Foreskin melanocyte (primary cell): ENCODE measurements at places on chromosomes 3 and 15.

GRCh38 chr15:72724028-72724427, 38.0 kb downstream of the BBS4 start:
- no peak for DNase-seq

DNA sequence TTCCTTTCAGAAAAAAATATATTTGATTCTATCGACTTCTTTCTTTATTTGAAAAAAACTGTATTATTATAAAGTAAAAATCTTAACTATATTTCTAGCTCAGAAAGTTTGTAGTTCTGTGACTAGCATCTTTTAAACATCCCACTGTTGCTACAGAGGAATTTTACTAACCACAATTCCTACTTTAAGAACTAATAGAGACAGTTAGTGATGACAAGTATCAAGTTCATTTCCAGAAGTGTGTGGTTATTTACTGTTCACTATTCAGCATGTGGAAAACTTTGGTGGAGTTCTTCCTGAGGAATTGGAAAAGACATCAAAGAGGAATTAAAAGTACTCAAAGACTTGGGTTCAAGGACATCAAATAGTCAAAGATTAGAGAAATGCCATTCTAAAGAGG, 524.1 kb upstream of the CBLB start:
- no peak for DNase-seq

GRCh38 chr3:59660376-59660775, 610.6 kb upstream of the CFAP20DC start:
- DNase-seq = no peak

DNA sequence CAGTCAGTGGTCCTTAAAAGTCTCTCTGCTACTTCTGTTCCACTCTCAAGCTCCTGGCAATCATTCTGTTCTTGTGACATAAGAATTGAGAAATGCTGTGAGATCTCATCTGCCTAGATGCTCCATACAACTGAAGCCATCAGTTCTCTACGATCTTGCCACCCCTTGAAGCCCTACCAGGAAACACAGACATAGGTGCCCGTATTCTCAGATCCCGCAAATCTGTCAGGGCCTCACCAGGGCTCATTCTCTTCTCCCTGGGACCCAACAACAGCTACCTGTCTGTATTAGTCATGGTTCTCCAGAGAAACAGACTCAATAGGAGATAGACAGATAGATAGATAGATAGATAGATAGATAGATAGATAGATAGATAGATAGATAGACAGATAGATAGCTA, 149.1 kb downstream of the UACA start:
- no peak for DNase-seq

DNA sequence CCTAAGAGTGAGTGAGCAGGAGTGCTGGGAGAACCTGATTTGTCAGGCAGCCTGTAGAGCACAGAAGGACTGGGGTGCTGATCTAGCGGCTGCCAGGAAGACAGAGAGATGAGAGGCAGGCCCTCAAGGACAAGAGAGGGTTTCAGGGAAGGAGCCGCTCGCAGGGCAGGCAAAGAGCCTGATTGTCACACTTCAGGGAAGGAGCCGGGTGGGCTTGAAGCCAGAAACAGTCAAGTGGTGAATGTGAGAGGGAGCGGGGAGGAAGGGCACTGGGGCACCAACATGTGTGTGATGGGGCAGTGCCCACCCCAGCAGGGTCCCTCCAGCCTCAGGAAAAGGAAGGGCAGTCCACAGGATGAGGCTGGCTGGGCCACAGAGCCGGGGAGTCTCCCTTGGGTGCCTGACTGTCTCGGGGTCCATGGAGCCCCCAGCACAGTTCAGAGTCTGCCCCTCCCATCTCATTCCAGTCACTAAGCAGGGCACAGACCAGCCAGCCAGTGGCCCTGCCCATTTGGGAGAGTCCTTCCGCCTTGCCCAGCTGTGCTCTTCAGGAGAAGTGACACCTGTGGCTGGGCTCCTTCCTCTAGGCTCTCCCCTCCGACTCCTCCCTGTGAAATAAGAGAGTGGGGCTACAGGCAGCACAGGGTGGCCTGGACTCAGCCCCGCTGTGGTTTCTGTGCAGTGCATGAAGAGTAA, 148.6 kb downstream of the RAB11A start:
- no peak for DNase-seq

DNA sequence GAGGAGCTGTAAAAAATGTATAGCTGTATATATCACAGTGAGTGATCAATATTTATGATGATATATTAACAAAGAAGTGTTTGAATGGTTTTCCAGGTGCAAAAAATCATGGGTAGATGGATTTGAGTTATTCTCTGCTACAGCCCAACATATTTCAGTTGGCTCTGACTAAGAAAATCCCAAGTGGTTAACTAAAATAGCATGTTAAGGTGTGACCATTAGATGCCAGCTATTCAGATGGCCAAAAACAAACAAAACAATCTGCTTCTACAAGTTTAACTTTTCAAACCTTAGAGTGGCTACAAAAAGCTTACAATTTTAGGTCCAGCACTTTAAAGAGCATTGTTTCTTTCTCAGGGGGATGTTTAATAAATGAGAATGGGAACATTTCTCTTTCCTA, 67.5 kb downstream of the SEMA6D start:
- DNase-seq = no peak

DNA sequence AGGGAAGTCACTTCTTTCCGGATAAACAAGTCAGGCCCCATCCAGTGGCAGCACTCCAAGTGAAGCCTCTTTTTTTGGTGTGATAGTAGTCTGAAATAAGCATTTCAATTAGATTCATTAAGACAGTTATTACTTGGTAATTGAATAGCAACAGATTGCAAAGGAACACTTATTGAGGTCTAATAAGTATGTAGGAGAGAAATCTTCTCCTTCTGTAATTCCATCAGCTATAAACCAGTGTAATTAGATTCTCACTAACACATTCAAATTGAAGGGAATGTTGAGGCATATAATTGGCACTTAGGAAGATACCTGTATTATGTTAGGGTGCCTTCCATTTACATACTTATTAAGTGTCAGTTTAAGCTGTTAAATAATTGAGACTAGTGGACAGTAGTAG, 73.9 kb downstream of the SEMA6D start:
- DNase-seq = no peak

- DNase-seq = no peak
Measured at GRCh38 chr3:126452213-126452612, 23.5 kb downstream of the ZXDC start.
